ENCODE measurements at places on chromosomes 7 and 10.

GRCh38 chr7:155852426-155853301, 40.4 kb upstream of the SHH start:
- no peak for DNase-seq

DNA sequence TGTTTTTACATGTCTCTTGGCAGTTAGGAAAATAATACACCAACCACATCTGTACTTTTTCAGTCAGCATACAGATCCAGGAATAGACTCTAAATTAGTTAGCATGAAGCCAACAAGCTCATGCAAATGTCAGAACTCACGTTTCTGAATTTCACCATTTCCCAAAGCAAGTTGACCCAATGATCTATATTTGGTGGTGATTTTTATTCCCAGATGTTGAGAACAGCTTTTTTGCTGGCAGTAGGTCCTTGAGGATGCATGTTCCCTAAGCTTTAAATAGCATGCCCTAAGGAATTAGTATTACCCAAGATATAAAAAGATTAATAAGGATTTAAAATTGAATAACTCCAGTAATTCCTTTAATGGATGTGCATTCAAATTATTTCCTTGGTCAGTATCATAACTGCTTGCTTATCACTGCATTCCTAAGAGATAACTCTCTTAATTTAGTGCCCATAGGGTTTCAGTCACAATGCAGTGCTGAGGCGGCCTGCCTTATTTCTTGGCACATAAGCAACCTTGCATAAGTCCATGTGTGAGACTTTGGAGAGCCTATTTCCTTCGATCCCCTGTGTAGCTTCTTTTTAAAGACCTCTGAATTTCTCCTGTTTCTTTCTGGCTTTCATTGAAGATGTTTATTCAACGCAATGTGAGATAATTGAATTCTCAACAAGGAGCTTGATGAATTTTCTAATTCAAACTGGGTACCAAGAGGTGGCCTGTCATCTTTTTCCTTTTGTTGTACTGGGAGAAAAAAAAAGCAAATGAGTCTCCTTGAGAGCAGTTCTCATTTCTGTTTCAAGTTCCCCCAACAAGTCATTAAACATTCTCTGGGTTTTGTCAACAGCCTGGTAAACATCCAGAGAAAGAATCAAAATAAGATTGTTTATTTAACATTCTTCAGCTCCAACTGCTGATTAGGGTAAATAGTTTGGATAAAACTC, 135.3 kb upstream of the MEOX2 start:
- peak; percentile 44 for DNase-seq

DNA sequence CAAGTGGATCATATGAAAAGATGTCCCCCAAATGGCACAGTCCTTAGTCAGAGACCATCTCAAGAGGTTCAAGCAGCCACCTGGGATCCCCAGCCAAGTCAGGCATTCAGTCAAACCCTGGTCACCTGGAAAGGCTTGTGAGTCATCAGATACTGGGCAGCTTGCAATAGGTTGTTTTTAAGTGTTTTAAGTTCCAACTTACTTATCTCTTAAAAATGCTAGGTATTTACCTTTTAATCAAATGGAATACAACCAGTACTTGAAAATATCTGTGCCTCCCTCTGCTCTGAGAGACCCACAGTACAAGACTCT, 262.2 kb downstream of the WDR11 start:
- no peak for DNase-seq

- DNase-seq = no peak
Observed at GRCh38 chr7:70700055-70700940, 431.6 kb upstream of the GALNT17 start.

- DNase-seq = no peak
Observed at GRCh38 chr7:110308791-110309190, 782.1 kb upstream of the LRRN3 start.

- no peak for DNase-seq
Observed at GRCh38 chr7:107332488-107333269, 137.2 kb upstream of the GPR22 start.

DNA sequence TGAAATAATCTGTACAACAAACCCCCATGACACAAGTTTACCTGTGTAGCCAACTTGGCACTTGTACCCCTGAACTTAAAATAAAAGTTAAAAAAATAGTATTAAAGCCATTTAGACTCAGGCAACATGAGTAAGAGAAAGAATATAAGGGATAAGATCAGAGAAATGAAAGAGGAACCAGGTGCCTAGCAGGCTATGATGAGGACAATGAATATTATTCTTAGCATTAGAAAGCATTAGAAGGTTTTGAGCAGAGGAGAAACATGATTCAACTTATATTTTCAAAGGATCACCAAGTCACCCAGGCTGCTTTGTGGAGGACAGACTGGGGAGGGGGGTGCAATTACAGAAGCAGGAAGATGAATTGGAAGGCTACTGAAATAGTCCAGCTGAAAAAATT, 48.1 kb upstream of the TES start:
- no peak for DNase-seq

- peak; percentile 79 for DNase-seq
Observed at GRCh38 chr7:79789584-79790345, 336.3 kb upstream of the MAGI2 start.

DNA sequence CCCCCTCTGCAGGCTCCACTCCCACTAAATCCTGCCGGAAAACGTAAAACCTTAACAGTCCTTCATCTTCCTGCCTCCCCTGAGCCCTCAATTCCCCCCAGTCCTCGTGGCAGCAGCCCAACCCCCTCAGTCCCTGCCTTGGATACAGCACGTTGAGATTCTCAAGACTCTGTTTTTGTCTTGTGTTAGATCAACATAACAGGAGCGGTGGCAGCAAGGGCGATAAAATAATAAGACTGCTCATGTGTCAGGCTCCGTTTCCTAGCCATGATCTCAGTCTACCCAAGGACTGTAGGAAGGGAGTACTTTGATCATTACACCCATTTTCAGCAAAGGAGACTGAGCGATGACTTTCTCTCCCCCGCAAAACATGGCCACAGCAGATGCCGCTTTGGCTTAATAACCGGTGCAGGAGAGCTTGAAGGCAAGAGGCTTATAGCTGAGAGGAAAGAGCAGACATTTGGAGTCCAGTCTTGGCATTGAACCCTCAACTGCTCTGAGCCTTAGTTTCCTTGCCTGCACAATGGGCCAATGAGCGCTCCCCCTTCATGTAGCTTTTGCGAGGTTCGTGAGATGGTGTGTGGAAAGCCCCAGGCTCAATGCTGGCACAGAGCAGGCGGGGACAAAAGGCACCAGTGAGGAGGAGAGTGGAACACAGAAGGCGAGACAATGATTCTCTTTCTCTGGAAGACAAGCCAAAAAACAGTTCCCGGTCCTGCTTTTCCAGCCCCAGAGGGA, 42.1 kb upstream of the PCBD1 start:
- DNase-seq = no peak

GRCh38 chr7:77858278-77858677, 59.7 kb downstream of the PHTF2 start:
- no peak for DNase-seq

- peak; percentile 36 for DNase-seq
Observed at GRCh38 chr10:78377356-78377755, 343.7 kb downstream of the RPS24 start.

DNA sequence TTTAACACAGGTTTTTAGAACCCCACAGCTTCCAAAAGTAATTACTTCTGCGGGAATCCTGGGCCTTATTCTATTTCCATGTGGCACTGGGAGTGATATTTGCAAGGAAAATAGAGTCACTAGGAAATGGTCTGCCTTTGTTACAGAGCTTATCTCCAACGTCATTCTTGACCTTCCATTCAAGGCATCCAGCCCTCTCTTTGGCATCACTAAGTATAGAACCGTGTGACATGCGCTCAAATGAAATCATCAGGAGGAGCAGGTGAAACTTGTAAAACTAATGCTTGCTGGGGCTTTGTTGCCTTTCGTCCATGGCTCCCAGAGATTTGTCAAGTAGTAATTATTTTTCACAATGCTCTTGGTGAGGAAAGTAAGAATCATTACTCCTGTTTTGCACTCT, 73.4 kb downstream of the PAPSS2 start:
- DNase-seq = no peak

- no peak for DNase-seq
Observed at GRCh38 chr7:132437730-132438129, 138.5 kb downstream of the PLXNA4 start.

- no peak for DNase-seq
Observed at GRCh38 chr7:140049339-140050024, 13.3 kb downstream of the PARP12 start.

- no peak for DNase-seq
Observed at GRCh38 chr7:3957472-3958108, 656.5 kb downstream of the SDK1 start.

GRCh38 chr10:48838834-48839233, 100.8 kb downstream of the LRRC18 start:
- no peak for DNase-seq

- DNase-seq = peak; percentile 60
Observed at GRCh38 chr7:22639396-22639795, 87.6 kb upstream of the IL6 start.

DNA sequence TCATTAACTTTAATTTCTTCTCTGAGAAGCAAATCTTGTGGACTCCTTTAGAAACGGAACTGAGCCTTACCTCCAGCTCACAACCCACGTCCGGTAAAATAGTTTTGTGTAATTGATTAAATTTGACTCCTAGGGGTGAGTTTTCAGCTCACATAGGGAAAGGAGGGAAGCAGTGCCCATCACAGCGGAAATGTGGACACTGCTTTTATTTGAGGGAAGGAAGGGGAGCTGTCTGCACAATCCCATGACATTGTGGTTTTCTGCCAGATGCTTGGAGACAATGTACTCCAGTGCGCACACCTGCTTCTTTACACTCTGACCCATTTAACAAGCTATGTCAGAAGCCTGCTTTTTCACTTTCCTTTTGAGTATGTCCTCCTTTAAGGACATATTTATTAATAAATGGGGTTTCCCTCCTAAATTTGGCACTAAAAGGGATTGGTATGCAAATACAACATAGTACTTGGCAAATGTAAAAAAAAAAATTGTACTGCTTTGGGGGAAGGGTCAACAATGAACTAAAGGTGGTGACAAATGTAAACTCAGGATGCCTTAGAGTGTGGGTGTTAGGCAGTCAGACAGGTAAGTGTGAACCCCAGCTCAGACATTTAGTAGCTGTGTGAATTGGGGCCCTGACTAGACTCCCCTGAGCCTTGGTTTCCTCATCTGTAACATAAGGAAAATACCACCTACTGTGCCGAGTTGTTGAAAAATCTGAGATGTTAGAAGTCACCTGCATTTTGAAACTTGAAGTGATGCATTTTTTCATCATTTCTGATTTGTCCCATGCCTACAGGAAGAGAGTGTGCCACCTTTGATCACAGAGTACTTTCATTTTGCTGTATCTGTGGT, 90.2 kb upstream of the KLF6 start:
- no peak for DNase-seq

DNA sequence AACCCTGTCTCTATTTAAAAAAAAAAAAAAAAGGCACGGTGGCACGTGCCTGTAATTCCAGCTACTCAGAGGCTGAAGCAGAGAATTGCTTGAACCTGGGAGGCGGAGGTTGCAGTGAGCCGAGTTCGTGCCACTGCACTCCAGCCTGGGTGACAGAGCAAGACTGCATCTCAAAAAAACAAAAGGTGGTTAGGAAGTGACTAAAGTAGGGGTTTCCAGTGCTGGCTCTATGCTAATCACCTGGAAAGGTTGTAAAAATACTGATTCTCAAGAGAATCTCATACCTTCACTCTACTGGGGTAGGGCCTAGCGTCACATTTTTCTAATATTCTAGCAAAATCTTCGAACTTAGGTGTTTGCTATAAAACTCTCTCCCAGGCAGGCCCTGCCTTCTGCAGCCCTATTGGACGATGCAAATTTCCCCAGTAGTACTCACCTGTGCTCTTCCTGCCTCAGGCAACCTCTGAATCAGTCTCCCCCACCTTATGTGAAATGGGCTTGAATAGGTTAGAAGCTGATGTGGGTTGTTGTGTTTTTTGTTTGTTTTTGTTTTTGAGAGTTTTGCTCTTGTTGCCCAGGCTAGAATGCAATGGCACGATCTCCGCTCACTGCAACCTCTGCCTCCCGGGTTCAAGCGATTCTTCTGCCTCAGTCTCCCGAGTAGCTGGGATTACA, 3.5 kb downstream of the ZP3 start:
- DNase-seq = no peak

- no peak for DNase-seq
Observed at GRCh38 chr7:139118805-139119485, 9.4 kb upstream of the ZC3HAV1 start.

DNA sequence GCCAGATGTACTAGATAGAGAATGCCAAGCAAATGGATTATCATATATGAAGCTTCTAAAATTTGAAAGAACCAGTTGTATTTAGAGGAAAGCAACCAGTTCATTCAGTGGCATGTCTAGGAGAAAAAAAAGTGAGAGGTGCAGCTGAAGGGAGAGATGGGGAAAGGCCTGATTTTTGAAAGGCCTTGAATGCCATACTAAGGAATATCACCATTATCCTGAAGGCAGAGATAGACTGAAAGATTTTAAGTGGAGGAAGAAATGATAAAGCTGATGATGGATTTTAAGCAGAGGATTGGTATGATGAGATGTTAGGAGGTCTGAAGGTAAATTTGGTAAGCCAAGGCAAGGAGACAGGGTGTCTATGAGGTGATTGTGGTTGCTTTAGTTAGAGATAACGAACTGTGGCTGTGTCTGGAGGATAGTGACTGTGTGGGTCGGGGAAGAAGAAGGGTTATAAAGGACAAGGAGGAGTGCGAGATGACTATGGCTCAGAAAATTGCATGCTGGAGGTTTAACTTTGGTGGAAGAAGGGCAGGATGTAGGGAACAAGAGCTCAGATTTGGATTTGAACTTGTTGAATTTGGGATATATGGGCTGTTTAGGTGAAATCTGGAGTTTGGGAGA, 330.8 kb downstream of the EXOC4 start:
- no peak for DNase-seq

- DNase-seq = no peak
Observed at GRCh38 chr7:22182149-22182548, 174.8 kb downstream of the RAPGEF5 start.

GRCh38 chr10:92419740-92420545, 129.0 kb downstream of the MARCHF5 start:
- DNase-seq = peak; percentile 53

GRCh38 chr7:54802114-54802513, 43.1 kb upstream of the SEC61G start:
- no peak for DNase-seq

GRCh38 chr7:30510124-30511075, 5.8 kb upstream of the GGCT start:
- peak; percentile 54 for DNase-seq

- DNase-seq = no peak
Observed at GRCh38 chr10:110486680-110487410, 10.9 kb upstream of the DUSP5 start.

DNA sequence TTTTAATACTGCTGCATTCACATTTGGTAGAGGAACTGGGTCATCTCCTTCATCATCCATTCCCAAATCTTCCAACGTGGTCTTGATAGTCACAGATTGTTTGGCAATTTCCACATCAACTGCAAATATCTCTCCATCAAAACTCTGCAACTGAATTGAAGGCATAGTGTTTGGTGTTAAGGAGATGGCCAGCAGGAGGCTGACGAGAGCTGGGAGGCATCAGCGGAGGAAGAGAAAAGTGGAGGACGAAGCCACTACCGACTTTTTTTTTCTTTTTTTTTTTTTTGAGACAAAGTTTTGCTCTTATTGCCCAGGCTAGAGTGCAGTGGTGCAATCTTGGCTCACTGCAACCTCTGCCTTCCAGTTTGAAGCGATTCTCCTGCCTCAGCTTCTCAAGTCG, 205.0 kb upstream of the KCTD7 start:
- no peak for DNase-seq

All from EH (cell line).